Small intestine (tissue), 16 donors: ENCODE measurements at places on chromosomes 3 and 15. TPM values are rescaled to one million over a fixed set of nuclear protein-coding genes. Genes with fewer than 3 reads are reported as not detected.

The CFAP100 gene
- polyA plus RNA-seq, result 0.53 TPM

The BRK1 gene
- 158 TPM for polyA plus RNA-seq

The SNTN gene
- 0.04 TPM for polyA plus RNA-seq

The ZNF385D gene
- polyA plus RNA-seq, result under 0.01 TPM

The CISH gene
- polyA plus RNA-seq, result 47.0 TPM

The TRH gene
- not detected for polyA plus RNA-seq

The SCAANT1 gene
- polyA plus RNA-seq, result not detected

The TEX9 gene
- 6.7 TPM for polyA plus RNA-seq

The NR2E3 gene
- polyA plus RNA-seq, result 0.89 TPM

The CPEB1 gene
- polyA plus RNA-seq, result not detected
